Sciatic nerve (tissue), 2 donors: ENCODE measurements at places on chromosomes 7 and 10. TPM values are rescaled to one million over a fixed set of nuclear protein-coding genes. Genes with fewer than 3 reads are reported as not detected.

DNA sequence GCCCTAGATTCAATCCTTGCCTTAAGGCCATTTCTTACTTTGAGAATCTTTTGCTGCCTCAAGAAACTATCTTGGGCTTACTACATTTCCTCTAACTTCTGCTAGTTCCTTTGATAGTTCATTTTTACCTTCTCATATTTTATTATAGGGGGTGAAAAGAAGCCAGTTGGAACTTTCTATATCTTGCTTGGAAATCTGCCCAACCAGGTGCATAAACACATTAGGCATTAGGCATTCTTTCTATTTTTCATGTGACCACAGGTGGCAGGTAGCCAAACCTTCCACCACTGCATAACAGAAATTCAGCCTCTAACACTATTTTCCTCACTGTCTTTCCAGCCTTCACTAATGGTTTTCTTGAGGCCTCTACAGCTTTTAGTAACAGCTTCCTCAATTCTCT lies 300.0 kb upstream of the SP8 start:
- no peak for DNase-seq

- DNase-seq, result peak; percentile 92
Measured at GRCh38 chr10:28628184-28628893, 49.0 kb upstream of the BAMBI start.

DNA sequence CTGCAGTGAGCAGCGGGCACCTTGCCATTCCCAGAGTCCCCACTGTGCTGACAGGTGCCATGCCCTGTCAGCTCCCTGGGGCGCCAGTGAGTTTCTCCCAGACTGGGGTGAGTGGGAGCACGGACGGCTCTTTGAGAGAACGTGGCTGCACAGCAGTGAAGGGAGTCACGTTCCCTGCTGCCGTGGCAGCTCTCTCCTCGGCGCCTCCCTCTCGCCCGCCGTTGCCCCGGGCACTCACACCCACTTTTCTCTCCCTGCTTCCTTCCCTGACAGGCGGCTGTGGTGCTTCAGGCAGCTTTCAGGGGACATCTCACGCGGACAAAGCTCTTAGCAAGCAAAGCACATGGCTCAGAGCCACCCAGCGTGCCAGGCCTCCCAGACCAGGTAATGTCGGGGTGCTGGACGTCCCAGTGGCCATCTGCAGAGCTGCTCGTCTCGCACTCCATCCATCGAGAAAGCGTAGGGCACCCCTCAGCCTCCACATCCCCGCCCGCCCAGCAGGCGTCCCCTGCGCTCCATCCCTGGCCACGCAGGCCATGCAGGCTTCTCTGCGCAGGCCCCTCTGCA lies 27.1 kb upstream of the TTYH3 start:
- DNase-seq, result no peak

DNA sequence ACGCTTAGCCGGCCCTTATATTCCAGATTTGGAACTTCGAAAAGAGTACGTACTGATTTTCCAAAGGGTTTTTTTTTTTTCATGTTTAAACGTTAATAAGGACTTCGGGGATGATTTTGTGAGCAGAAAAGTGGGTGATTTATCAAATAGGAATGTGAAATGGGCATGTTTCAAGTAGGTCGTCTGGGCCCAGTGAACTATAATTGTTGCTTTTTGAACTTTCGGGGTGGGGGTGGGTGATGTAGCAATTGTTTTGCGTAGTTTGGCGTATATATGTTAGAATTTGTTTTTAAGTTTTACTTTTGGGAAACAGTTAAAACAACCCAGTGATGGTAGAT lies 299 bp upstream of the PBLD start:
- no peak for DNase-seq

- DNase-seq, result no peak
Measured at GRCh38 chr7:140304191-140304799, 94.0 kb downstream of the SLC37A3 start.

DNA sequence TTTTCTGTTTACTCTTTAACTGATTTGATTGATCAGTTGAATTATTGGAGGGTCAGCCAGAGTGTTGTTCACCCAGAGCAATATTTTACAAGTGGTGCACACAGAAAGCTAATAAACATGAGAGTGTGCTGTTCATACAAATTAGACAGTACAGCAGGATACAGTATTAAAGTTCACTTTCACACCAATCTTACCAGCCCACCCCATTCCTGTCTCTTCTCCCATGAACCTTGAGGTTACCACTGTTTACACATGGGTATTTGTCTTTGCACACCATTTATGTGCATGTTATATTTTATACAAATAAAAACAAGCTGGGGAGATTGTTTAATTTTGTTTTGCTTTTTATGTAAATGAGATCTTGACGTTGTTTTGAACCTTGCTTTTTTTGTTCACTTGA lies 6.5 kb downstream of the CALU start:
- DNase-seq, result no peak

- no peak for DNase-seq
Measured at GRCh38 chr10:188546-188945, 53.3 kb downstream of the ZMYND11 start.

DNA sequence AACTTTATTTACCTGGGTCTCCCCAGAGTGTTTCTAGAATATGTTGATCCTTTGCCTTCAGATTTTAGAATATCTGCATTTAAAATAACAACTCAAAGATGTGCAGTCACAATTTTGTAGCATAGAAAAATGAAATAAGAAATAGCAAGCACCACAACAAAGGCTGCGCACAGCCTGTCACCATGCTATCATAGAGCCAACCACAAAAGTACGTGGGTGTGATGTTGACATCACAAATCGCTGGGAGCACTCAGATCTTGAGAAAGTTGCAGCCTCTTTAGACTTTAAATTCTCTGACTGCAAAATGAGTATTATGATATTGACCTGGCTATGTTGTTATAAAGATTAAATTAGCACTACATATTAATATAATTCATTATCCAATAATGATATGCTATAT lies 177.9 kb downstream of the TNS3 start:
- DNase-seq, result no peak

DNA sequence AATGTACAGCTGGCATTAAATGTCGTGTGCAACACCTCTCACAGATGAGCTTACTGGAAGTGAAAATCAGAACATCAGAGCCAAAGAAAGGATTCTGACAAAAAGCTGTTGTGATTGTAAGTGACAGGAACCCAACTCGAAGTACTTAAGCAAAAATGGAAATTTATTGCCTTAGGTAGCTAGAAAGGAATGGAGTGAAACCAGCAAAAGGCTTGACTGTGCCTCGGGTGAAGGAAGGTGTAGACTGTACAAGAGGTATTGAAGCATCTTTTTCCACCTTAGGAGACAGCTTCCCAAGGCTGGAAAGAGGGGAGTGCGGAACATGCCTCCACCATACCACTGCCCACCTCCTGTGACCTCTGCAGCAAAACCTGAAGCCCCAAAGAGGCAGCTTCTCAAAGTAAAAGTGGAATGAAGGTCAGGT lies 27.3 kb upstream of the ITGB1 start:
- no peak for DNase-seq

- DNase-seq, result no peak
Measured at GRCh38 chr10:91033324-91033950, 112.5 kb upstream of the ANKRD1 start.

DNA sequence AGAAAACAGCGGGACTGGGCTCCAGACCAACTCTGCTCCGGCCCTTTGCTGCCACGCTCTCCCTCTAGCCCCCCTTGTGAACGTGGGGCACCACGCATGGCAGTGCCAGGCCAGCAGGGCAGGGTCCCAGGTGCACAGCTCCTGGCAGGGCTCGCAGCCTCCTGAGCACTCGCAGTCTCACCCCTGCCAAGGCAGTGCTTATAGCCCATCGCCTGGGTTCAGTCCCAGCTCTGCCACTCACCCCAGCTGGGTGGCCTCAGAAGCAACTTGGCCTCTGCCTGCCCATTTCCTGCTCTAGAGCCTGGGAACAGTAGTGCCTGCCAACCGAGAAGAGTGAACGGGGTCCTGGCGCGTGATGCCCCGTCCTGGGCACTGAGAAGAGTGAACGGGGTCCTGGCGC lies 36.3 kb downstream of the CFAP46 start:
- no peak for DNase-seq

DNA sequence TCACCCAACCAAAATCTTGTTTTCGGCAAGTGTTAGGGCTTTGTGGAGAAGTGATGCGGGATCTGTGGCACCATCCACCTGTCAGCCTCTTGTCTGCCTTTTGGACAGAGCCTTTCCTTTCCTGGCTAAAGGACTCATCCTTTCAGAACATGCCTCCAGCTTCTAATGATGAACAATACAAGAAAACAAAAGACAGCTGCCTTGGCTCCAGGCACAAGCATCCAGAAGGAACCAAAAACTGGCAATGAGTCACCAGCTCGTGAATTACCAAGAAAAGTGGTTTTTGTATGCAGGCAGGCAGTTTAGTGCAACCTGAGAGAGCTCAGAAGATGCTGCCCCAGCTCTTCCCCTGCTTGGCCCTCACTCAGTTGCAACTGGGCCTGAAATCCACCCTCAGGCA lies 84.6 kb upstream of the NAMPT start:
- no peak for DNase-seq

HILPDA gene
- total RNA-seq, result 49.4 TPM

CTTNBP2 gene
- 21.5 TPM for total RNA-seq

CLEC5A gene
- 21.0 TPM for total RNA-seq

ELMO1 gene
- total RNA-seq, result 151 TPM

CYP17A1 gene
- 0.18 TPM for total RNA-seq

SHTN1 gene
- 23.2 TPM for total RNA-seq

GIMAP4 gene
- 52.8 TPM for total RNA-seq

INSYN2A gene
- total RNA-seq, result not detected

NOS3 gene
- total RNA-seq, result 26.6 TPM

NXPH1 gene
- total RNA-seq, result not detected

GJD4 gene
- not detected for total RNA-seq

HMX2 gene
- total RNA-seq, result not detected
